ENCODE measurements at places on chromosomes 2 and 18. TPM values are rescaled to one million over a fixed set of nuclear protein-coding genes. Genes with fewer than 3 reads are reported as not detected.

The FAM124B gene
- total RNA-seq, result 0.33 TPM

The FAM237A gene
- not detected for total RNA-seq

The IL36B gene
- not detected for total RNA-seq

The TUBA4B gene
- total RNA-seq, result not detected

The SATB2 gene
- 11.7 TPM for total RNA-seq

The IL36A gene
- not detected for total RNA-seq

The TBR1 gene
- total RNA-seq, result not detected

The TRIM43 gene
- total RNA-seq, result not detected

The CCDC141 gene
- 0.53 TPM for total RNA-seq

The FBXO11 gene
- 114 TPM for total RNA-seq

The SKA1 gene
- 3.0 TPM for total RNA-seq

The CFC1 gene
- not detected for total RNA-seq

The FAM161A gene
- total RNA-seq, result 1.6 TPM

The LHCGR gene
- not detected for total RNA-seq

The GALNT13 gene
- 0.20 TPM for total RNA-seq
